ENCODE measurements at places on chromosomes 12 and 14.
A peak's percentile ranks its signal among the peaks of the same experiment; 100 is the strongest.

DNA sequence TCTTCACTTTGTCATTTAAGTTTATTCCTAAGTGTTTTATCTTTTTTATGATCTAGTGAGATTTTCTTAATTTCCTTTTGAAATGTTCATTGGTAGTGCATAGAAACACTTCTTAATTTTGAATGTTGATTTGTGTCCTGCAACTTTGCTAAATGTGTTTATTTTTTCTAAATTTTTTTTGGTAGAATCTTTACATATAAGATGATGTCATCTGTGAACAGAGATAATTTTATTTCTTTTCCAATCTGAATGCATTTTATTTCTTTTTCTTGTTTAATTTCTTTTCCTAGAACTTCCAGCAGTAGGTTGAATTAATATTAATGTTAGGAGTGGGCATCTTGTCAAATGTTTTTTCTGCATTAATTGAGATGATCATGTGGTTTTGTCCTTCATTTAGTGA, 42.1 kb downstream of the SLCO1B3 start:
- no peak for DNase-seq

- DNase-seq, result no peak
Observed at GRCh38 chr12:92012691-92013090, 133.0 kb downstream of the BTG1 start.

GRCh38 chr14:91244501-91244901, at the start of gene GPR68:
GPR68 (minus strand) TSS chr14:91244704; CDS start chr14:91235050, 9,654 bp downstream.
- peak; percentile 85 for DNase-seq

- DNase-seq, result no peak
Observed at GRCh38 chr12:71768900-71769299, 14.2 kb downstream of the RAB21 start.

GRCh38 chr12:124827588-124828184, 36.0 kb downstream of the SCARB1 start:
- no peak for DNase-seq

DNA sequence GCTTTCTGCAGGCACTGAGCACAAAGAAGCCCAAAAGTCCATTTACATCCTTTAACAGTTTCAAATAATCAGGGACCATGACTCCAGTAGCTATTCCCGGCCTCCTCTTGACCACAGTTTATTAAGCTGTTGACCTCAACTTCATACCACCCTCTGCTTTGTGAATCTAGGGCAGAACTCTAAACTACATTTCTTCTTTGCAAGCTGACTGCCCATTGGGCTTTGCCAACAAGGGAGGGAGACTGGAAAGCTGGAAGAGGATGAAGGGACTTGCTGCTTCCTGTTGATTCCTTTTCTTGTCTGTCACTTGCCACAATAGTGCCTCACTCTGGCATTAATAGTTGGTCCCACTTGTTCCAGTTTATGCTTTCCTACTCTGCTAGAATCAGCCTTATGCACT, 2.7 kb downstream of the CGRRF1 start:
- no peak for DNase-seq

Data from T-helper 2 cell (primary cell).